ENCODE measurements at places on chromosomes 2 and 18. TPM values are rescaled to one million over a fixed set of nuclear protein-coding genes. Genes with fewer than 3 reads are reported as not detected.

ALPI gene
- not detected for total RNA-seq

FABP1 gene
- total RNA-seq = not detected

TMX3 gene
- total RNA-seq = 73.5 TPM

PLEKHH2 gene
- total RNA-seq = under 0.01 TPM

Measured in dermis lymphatic vessel endothelial cell (primary cell).